ENCODE measurements at places on chromosomes 6 and 20.

GRCh38 chr20:1802385-1803060 is 92.7 kb upstream of the SIRPA start:
- DNase-seq = peak; percentile 92

DNA sequence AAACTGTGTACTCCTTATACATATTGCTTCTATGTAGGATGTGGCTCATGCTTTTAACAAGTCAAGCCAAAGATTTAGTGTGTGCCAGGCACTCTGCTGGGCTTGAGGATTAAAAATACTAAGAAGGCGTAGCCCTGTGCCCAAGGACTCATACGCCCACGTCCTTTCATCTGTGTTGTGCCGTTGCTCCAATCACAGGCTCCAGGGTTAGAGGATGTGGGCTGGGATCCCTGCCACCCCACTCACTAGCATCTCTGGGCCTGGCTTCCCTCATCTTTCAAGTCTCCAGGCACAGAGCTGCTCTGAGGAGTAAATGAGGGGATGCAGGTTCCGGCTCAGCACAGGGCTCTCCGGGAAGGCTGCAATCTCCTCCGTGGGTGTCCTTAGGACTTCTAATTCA is 214.2 kb downstream of the SYNDIG1 start:
- peak; percentile 25 for DNase-seq

DNA sequence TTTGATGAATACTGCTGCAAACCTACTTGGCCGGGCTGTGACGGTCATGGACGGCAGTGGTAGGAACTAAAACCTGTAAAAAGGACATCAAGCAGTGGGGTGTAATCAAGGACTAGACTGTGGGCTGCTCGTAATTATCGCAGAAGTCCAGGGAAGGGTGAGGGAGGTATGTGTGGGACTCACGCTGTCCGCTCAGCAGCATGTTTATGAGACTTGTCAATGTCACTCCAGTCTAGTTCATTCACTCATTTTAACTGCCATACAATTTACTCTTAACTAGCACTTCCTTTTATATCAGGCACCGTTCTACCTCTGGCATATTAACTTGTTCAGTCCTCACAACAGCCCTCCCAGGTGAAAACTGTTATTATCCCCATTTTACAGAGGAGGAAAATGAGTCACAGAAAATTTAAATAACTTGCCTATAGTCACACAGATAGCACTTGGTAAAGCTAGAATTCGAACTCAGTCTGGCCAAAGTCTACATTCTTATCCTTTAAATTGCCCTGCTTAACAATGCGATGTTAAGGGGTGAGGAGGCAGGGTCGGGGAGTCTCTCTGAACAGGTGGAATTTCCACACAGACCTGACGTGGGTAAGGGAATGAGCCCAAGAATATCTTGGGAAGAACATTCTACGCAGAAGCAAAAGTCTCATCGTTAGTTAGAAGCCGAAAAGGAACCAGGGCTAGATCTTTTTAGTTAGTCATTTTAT is 4.1 kb downstream of the PNPLA1 start:
- DNase-seq = no peak

GRCh38 chr20:57573894-57574293 is 13.0 kb downstream of the PCK1 start:
- DNase-seq = no peak

DNA sequence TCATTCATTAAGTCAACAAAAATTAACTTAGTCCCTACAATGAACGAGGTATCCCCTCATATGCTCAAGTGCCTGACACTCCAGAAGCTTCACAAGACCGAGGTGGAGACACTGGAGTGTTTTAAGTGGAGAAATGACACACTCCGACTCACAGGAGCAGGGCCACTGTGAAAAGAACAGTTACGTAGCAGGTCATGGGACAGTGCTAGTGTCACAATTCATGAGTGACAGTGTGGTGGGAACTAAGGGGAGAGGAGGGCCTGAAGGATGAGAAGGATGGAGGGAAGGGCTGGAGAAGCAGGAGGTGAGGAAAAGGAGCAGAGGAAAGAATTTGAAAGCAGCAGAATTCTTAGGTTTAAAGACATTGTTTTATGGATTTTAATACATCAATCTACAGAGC is 1.3 kb upstream of the HLA-A start:
- DNase-seq = no peak

GRCh38 chr6:156720691-156721685 is 56.2 kb upstream of the ARID1B start:
- peak; percentile 71 for DNase-seq

GRCh38 chr6:753486-753885 is 60.5 kb upstream of the EXOC2 start:
- DNase-seq = no peak

- DNase-seq = no peak
Measured at GRCh38 chr6:150212778-150213177, 69.9 kb downstream of the PPP1R14C start.

DNA sequence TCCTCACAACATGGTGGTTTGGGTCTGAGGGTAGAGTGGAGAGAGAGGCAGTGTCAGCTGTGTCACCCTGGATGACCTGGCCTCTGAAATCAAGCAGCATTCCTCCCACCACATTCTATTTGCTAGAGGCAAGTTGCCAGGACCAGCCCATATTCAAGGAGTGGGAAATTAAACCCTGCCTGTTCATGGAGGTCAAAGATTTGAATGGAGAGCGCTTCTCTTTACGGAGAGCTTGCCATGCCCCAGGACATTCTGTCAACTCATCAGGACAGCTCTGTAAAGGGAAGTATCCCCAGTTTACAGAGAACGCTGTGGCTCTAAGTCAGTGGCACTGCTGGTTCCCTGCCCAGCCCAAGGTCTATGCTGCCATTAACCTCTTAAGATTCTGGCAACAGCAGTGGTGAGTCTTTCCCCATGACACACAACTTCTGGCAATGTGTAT is 90.0 kb upstream of the INSM1 start:
- DNase-seq = no peak

DNA sequence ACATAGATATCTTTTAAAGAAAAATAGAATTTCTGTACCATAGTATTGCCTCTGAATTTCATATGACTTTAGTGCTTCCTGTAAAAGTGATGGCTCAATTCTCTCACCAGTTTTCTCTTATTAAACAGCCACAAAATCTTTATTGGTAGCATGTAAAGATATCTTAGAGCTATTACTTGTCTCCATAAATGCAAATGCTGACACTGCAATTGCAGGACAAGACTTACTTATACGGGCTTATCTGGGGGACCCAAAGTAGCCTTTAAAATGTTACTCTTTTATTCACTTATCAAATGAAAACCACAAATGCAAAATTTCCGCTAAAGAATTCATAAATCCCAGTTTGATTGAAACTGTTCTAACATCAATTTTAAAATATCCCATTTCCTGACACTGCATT is 287.1 kb upstream of the SPTLC3 start:
- no peak for DNase-seq

- no peak for DNase-seq
Measured at GRCh38 chr20:37179683-37180524, 556 bp upstream of the MROH8 start.

DNA sequence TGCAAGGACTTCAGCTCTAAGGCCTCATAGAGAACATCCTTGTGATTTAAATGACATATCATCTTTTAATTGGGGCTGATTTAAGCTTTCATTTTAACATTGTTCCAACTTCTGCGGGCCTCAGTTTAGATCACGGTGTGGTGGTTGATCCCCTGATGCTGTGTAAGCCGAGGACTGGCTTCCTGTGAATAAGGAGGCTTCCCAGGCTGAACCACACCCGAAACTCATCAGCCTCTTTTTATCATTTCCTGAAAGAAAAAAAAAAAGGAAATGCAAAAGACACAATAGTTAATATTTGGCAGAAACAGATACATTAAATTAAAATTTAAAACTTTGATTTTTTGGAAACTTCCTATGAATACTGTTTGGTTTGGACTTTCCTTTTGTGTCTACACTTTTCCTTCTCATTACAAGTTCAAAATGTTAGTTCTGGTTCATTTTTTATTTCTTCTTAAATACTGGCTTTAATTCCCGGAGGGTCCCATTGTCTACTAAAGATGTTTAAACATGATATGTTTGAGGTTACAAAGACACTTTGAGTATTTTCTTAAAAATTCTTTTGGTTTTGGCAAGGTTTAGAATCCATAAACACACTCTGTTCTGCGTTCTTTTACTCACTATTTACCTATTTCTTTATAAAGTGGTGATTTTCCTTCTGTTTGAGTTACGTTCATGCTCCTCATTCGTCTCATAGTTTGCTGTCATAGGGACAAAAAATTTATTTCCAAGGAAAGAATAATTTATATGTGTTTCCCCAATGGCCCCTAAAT is 230.0 kb upstream of the SULF2 start:
- no peak for DNase-seq

GRCh38 chr6:217048-217659 is 75.1 kb upstream of the DUSP22 start:
- DNase-seq = peak; percentile 70

DNA sequence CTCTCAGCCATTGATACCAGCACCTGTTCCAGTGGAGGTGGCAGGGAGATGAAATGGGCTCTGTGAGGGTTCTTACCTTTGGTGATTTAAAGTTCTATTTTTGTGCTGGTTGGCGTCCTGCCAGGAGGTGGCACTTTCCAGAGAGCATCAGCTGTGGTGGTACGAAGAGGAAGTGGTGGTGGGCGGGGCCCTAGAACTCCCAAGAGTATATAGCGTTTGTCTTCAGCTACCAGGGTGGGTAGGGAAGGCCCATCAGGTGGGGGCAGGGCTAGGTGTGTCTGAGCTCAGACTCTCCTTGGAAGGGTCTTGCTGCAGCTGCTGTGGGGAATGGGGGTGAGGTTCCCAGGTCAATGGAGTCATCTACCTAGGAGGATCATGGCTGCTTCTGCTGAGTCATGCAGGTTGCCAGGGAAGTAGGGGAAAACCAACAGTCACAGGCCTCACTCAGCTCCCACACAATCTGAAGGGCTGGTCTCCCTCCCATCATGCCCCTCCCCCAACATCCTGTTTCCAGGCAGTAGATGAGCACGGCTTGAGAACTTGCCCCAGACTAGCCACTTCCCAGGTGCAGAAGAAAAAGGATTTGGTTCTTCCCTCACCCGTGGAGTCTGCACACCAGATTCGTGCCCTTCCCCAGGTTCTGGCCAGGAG is 46.6 kb downstream of the MOXD1 start:
- no peak for DNase-seq

- no peak for DNase-seq
Measured at GRCh38 chr6:135481783-135482369, 15.7 kb downstream of the AHI1 start.

GRCh38 chr20:35243317-35243716 is 16.8 kb downstream of the MMP24 start:
- no peak for DNase-seq

Measured in islet precursor cell (in vitro differentiated cells).